NK-92 treated with Interleukin-12 subunit alpha and Interleukin-12 subunit beta, amount 100 ng/mL, for 24 hours (cell line): ENCODE measurements at places on chromosomes 7 and 10.

DNA sequence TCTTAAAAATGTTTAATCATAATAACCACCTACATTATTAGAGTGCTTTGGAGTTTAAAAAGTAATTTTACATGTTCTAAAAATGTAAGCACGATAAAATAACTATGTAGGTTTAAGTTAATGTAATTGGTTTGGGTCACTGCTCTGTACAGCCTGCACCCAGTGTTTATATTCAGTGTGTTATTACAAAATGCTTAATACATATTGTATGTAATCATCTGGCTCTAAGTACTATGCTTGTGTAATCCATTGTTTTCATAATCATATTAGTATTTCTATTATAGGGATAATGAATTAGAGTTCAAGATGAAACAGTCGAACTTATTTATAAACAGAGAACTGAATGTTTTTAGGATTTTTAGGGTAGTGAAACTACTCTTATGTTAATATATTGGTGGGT lies 13.1 kb downstream of the RPA3 start:
- DNase-seq = no peak

- no peak for DNase-seq
These were observed 134.6 kb downstream of the RNF216 start for GRCh38 chr7:5646846-5647245.

- DNase-seq = no peak
These were observed 309.6 kb downstream of the AGMO start for GRCh38 chr7:15252181-15252580.

DNA sequence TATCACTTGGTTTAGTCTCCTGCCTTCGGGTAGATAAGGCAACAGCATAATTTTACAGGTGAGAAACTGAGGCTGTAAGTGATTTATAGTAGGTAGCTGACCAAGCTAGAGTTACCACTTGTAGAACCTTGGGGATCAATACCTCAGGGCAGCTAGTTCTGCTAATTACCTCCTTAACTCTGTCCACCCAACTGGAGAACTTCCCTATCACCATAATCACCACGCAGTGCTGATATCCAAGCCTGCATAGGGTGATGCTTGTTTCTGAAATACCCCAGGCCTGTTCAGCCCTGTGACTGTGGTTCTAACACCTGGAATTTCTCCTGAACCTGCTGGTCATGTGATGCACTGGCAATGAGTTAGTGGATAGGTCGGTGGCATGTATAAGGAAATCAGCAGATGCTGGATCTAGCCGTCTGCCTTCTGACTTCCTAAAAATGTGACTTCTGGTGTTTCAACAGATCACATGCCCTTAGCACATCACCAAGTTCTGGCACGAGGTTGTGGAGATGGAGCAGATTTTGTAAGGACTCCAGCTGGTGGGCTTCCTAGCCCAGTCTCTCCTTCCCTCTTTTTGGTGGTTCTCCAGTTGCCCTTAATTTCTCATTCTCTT lies 15.3 kb downstream of the PLAU start:
- DNase-seq = no peak

DNA sequence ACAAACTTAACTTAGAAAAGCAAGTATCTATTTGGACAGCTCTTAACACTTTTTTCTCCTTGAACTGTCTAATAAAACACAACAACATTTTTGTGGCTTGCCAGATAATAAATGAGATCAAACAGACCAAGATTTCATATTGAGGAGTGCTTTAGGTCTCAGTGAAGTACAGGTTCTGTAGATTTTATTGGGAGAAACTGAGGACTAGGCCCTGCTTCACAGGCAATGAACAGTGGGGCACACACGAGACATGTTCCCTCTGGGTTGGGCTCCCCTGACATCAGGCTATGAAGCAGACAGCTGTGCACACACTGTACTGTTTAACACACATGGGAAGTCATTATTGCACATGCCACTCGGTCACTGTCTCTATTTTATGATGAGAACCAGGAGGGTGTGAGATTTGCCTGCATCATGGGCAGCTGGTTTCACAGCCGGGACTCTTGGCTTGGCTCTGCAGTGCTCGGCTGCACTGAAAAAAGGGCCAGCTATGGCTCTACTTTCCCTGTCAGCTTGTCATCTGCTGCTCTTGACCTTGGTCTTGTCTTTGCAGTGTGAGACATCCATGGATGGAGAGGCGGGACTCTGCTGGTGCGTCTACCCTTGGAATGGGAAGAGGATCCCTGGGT lies 4.2 kb downstream of the IGFBP1 start:
- no peak for DNase-seq

DNA sequence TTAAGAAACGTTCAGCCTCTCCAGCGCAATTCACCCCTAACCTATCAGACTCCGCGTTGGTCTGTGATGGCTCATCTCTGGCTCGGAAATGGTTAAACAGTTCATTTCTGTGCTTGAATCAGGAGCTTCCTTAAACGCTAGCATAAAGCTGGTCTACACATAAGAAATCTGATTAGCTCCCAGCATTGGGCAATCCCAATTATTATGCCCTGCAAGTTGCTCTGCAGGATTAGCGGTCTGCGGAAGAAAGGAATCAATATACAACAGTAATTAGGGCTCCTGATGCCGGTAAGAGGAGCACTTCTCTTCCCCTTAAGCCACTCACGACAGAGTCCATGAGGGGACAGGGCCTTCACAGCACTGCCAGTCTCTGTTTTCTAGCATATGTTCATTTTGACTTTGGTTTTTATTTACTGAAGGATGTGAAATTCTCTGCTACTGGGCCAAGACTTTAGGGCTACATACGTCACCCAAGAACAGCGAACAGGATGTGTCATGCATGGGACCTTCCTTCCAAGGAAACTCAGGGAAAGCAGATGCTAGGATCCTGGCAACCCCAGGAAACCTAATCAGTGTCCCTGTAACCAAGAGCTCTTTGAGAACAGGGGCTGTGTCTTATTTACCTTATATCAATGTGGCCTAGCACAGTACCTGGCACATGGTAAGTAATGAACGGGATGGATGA lies 324.4 kb downstream of the KCNMA1 start:
- DNase-seq = no peak

GRCh38 chr7:30411173-30411572 lies 67.4 kb downstream of the NOD1 start:
- no peak for DNase-seq

DNA sequence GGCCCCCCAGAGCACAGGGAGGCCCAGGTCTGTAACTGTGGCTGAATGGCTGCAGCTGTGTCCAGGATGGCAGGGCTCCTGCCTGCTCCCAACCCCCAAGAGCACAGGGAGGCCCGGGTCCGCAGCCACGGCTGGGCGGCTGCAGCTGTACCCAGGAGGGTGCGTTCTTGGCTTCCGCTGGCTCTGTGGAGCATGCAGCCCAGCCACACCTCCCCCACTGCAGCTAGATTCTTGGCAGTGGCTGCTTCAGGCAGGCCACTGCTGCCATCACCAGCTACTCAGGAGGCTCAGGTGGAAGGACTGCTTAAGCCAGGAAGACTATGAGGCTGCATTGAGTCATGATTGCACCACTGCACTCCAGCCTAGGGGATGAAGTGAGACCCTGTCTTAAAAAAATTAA lies 27.9 kb downstream of the C7orf25 start:
- DNase-seq = peak; percentile 36

DNA sequence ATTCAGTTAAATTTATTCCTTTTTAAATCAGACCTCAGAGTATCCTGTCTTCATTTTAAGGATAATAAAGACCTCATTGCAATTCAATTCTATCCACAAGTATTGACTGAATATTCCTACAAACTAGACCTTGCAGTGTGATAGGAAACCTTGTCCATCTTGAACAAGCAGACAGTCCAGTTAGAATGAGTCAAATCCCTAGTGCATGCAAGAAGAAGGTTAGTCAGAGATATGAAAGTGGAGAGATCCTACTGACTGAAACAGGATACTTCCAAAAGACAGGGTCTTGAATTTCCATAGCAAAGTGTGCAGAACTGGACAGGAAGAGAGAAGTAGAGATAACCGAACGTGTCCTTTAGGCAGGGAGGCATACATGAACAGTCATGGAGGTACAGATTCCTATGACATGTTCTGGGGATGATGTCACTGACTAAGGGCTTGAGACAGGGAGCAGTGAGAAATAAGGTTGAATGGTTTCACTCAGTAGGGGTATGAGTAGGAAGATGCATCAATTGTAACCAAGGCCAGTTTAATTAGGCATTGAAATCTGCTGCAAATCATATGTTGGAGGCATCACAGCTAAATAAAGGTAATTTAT lies 45.2 kb downstream of the PPP1R3A start:
- DNase-seq = no peak

- DNase-seq = no peak
These were observed 54.8 kb upstream of the TNKS2 start for GRCh38 chr10:91743465-91743864.

GRCh38 chr7:46630031-46630430 lies 709.0 kb upstream of the IGFBP3 start:
- DNase-seq = no peak

GRCh38 chr10:49323896-49324270 lies 24.9 kb downstream of the C10orf71 start:
- no peak for DNase-seq

- DNase-seq = no peak
These were observed 42.8 kb upstream of the MKLN1 start for GRCh38 chr7:131284702-131285419.

DNA sequence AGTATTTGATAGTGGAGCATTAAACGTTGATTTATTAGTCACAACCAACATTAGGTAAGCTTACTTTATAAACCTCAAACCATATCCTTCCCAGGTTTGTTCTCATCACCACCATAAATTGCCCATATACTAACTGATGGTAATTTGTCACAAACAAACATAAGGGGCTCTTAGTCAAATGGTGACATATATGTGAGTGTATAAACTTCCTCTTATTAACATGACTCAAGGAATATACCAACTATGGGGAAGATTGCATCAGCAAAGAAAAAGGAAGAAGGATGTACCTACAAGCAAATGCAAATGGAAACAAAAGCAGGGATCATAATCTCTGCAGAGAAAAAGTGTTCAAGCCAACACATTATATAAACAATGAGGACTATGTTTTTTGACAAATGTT lies 418.2 kb upstream of the AKR1E2 start:
- no peak for DNase-seq

GRCh38 chr10:34959321-34959720 lies 130.8 kb downstream of the CUL2 start:
- DNase-seq = no peak

GRCh38 chr10:48904861-48905260 lies 34.8 kb downstream of the LRRC18 start:
- no peak for DNase-seq

GRCh38 chr7:79461660-79462059 lies 8.2 kb upstream of the MAGI2 start:
- no peak for DNase-seq

DNA sequence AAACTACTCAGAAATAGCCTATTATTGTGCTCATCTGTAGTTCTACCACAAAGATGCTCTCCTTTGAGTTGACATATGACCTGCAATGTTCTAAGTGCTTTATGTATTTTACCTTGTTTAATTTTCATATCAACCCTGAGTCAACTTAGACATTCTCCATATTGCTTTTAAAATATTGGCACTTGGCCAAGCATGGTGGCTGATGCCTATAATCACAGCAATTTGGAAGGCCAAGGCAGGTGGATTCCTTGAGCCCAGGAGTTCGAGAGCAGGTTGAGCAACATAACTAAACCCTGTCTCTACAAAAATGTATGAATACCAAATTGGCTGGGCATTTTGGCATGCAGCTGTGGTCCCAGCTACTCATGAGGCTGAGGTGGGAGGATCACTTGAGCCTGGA lies 50.6 kb downstream of the PRKG1 start:
- DNase-seq = no peak

- DNase-seq = no peak
These were observed 9.6 kb downstream of the INMT start for GRCh38 chr7:30761214-30762156.

DNA sequence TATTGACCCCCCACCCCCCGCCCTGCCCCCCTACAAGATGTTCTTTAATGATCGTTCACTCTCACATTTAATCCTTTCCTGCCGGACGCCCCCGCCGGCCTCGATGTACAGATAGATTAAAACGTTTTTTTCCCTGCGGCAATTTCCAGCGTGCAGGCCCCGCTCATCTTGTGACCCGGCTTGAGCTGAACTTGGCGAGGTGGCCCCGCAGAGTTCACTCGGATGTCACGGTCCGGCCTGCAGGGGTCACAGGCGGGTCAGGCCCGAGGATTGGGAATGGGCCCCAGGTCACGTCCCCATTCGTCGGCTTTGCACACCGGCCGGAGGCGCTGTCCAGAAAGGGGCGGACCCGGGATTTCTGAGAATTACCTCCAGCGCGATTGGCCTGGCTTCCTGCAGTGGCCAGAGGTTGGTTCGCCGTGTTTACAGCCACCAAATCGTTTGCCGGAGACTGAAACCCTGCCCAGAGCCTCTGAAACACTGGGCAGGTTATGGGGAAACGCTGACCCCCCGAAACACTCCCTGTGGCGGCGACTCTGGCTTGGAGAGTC lies 1.9 kb upstream of the CYP26A1 start:
- no peak for DNase-seq

GRCh38 chr7:154252046-154252445 lies 199.8 kb downstream of the DPP6 start:
- no peak for DNase-seq

DNA sequence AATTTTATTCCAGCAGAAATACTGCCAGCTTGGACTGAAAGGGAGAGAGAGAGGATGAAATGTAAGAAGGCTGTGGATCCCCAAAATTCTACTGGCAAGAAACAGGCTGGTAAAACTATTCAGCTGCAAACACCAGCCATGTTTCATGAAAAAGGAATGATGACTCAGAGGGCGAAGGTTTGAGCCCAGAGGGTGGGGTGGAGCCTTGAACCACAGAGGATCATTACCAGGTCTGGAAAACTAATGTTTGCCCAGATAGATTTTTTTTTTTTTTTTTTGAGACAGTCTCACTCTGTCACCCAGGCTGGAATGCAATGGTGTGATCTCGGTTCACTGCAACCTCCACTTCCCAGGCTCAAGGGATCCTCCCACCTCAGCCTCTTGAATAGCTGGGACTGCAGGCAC lies 41.7 kb upstream of the NRF1 start:
- DNase-seq = no peak

DNA sequence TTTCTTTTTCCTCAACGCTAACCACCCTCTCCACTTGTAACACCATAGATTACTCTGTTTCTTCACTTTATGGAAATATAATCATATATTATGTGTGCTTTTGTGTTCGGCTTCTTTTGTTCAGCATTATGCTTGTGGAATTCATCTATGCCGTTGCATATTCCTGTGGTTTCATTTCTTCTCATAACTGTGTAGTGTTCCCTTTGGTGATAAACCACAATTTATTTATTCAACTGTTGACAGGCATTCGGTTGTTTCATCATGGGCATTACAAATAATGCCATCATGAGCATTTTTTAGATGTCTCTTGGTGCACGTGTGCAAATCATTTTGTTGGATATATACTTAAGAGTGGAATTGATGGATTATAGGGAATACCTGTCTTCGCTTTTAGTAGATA lies 12.1 kb downstream of the AVL9 start:
- DNase-seq = no peak
